ENCODE measurements at places on chromosomes 16 and 17.

DNA sequence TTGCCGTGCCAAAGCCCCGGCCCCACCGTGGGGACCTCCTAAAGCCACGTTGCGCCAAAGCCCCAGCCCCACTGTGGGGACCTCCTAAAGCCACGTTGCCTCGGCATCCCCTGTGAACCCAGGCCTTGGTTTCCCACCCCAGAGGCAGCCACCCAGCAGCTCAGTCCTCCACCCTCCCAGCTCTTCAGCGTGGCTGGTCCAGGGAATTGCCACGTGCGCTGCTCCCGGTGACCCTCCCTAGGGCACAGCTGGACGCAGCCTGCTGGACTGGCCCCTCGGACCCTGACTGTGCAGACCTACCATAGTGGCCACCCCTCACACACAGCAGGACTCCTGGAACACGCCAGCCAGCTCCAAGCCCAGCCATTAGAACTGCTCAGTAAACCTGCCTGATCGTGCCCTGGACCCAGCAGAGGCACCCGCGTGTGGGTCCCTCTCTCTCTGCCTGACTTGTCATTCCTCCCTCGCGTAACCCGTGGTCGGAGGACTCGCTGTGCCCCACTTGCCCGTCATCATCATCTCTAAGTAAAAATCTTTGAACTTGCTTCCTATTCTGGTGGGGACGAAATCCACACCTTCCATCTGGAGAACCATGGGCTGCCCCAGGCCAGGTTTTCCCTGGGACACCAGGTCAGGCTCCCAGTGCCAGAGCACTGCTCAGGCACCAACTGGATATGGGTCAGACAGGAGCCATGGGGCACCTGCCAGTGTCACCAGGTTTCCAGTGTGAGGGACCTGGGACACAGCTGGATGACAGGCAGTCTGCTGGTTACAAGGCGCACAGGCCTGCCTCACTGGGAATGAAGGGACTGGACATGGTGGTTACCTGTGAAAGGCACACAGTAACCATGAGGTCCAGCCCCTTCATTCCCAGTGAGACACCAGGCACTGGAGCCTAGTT, 5.6 kb downstream of the CIAO3 start:
- no peak for DNase-seq

- no peak for DNase-seq
These were observed 4.8 kb downstream of the IL4R start for GRCh38 chr16:27318392-27319256.

DNA sequence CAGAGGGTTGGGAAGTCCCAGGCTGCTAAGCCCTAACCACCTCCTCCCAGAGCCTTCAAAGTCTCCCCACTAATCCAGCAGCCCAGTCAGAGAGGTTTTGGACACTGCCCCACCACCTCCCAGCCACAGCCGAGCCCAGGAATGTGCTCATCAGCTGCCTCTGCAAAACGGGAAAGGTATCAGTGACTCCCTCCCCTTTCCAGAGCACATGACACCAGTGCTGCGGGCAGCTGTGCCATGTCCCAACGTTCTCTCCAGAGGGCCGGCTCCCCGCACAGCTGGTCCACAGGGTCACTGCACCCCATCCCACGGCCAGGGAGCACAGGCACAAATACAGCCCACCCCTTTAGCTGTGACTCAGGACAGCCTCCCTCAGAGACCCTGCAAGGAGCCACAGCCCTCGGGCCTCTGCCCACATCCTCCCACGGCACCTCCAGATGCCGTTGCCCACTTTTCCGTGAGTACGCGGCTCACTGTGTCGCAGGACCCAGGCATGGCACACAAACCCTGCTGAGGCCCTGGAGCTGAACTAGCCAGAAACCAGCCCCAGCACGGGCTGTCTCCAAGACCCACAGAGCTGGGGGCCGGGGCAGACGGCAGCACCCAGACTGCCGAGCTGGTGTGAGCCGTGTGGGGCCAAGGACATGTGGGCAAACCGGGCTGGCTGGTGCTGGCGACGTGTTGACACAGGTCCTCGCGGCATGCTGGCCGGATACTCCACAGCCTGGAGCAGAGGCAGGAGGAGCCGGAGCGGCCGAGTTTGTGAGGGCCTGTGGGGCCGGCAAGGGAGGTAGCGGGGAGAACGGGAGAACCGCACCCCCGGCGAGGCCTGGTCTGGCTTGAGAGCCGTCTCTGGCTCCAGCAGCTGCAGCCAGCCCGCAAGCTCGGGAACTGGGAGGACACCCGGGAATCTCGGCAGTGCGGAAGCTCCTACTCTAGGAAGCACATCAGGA, 6.3 kb upstream of the PPP1R27 start:
- DNase-seq = no peak

DNA sequence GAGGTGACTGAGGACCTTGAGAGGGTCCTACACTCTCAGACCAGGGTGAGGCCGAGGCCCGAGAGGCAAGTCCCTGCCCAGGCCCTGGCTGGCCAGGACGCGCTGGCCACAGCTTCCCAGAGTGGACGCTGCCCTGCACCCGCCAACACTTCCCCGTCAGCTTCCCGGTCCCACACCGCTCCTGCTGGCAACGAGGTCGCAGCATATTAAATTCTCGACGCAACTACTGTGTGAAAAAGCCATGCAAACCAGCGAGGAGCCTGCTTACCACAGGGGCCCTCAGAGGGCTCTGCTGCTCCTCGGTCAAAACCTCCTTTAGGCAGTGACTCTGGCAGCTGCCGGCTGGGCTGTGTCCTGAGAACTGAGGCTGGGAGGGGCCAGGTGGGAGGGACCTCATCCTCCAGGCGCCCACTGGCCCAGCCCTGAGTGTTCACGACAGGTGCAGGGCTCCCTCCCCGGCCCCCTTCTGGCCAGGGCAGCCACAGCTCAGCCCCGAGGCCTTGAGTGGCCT, 2.1 kb upstream of the TEX19 start:
- no peak for DNase-seq

DNA sequence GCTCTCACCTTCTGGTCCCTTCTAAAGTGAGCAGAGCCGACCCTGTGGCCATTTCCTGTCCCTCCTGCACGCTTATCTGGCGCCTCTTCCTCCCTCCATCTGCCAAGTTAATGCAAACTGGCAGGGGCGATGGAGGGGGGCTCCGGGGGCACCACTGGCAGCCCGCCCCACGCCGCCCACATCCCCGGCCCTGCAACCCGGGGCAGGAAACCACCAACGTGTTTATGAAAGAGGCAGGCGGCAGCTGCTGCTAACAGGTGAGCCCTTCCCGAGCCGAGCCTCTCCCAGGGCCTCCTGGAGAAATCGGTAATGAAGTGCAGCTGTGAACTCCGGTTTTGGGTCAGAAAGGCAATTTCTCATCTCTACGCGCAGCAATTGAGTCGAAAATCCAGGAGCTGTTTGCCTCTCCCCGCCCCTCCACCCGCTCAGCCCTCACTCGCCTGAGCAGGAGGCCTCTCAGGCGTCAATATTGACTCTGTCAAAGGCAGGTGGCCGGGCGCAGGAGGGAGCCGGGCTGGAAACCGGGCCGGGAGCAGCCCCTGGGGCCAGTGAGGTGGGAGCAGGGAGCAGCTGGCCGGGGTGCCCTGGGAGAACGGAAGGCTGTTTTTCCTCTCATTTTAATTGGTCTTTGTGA, 164.4 kb upstream of the GSE1 start:
- DNase-seq = no peak

DNA sequence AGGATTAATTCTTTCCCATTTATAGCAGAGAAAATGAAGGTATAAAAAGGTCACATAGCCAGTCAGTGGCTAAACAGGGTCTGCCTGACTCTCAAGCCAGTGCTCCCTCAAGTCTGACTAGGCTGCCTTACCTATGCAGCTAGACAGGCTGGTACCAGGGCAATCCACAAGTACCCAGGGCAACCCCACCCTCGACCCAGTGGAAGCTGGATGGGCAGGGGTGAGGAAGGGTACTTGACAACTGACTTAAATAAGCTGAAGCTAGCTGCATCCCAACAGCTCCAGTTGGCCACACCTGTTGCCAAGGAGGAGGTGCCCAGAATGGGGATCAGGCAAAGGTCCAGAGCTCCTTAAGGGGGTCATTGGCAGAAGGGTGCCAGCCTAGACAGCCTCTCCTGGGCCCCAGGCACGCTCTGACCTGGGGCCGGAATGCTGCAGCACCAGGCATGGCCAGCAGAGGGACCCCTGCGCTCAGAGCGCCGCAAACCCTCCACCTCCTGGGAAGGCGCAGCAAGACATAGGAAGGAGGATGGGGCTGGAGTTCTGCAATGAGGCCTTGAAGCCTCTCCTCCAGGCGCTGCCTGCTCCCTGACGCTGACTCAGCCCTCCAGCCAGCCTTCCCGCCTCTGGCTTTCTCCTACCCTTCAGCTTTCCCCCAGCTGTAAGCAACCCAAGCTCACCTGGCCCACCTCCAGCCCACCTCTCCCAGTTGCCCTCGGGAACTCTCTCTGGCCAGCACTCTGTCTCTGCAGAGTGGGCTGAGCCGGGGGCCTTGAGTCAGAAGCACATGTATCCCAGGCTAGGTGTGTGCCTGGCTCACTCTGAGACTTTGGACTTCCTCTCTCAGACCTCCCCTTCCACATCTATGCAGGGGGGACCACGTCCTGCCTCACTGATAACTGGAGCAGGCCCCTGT, 28.8 kb downstream of the MPP2 start:
- peak; percentile 60 for DNase-seq

DNA sequence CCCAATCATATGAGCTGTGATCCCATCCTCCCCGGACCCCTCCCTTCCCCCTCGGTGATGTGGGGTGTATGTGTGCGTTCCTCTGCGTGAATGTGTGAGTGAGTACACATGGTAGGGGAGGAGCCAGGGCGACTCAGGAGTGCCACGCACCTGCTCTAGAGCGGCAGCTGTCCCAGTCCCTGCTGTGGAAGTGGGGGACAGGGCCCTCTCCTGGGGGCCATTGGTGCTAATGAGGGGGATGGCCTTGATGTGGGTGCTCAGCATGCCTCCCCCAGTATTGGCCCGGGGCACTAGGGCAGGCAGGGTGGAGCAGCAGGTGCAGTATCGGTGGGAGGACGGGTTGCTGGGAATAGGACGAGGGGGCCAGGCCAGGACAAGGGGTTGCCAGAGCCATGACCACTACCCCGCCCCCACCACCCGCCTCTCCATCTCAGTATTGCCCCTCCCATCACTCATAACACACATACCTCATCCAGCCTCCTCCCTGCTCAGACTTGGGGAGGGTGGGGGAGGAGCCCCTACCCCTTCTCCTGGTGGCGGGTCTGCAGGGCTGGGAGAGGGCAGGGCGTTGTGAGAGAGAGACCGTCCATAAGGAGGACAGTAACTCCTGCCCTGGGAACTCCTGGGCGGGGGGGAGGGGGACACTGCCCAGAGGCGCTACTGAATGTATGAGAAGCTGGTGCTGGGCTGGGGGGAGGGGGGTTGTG, 8.5 kb downstream of the NR1D1 start:
- DNase-seq = no peak

- DNase-seq = peak; percentile 42
These were observed at the start of gene APPBP2 for GRCh38 chr17:60525685-60526514. Gene APPBP2 (minus strand): TSS chr17:60526242. CDS start chr17:60525931, 311 bp downstream.

GRCh38 chr17:6356562-6356961, 78.4 kb downstream of the AIPL1 start:
- no peak for DNase-seq

GRCh38 chr16:75317101-75317522, 65.7 kb upstream of the BCAR1 start:
- no peak for DNase-seq

GRCh38 chr17:8711291-8711690, 33.3 kb downstream of the CCDC42 start:
- DNase-seq = no peak

- DNase-seq = no peak
These were observed 15.6 kb downstream of the COL1A1 start for GRCh38 chr17:50185631-50186471.

GRCh38 chr17:48754500-48755261, 26.1 kb upstream of the HOXB13 start:
- no peak for DNase-seq

GRCh38 chr16:56399047-56399446, 26.3 kb downstream of the AMFR start:
- DNase-seq = no peak

DNA sequence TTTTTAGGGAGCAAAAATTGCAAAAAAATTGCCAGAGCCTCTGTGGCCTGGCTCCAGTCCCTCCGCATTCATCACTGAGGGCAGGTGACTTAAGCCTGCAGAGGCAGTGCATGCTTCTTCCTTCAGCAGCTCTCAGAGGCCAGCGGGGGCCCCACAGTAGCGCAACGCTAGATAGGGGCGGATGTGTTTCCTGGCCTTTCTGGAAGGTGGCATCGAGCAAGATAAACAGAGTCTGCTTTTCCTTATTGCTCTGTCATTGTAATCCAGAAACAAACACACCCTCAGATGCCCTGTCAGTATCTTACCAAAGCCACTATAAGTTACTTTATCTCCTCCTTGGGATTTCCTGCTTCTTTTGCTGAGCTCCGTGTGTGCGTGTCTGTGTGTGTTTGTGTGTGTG, 75.5 kb upstream of the IRX6 start:
- no peak for DNase-seq

DNA sequence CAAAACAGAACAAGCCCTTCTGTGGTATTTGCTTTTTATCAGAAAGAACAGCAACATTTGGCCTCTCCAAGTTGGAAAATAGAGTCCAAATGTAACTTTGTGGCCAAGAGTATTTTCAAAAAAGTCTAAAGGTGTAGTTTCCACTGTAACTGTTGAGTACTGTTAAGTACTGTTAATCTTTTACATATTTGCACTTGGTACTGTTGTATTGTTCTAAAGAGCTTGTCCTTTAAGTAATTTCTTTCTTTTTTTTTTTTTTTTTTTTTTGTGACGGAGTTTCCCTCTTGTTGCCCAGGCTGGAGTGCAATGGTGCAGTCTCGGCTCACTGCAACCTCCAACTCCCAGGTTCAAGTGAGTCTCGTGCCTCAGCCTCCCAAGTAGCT, 21.5 kb downstream of the LDAF1 start:
- no peak for DNase-seq

- DNase-seq = no peak
These were observed 4.3 kb upstream of the SLFN11 start for GRCh38 chr17:35377706-35378105.

DNA sequence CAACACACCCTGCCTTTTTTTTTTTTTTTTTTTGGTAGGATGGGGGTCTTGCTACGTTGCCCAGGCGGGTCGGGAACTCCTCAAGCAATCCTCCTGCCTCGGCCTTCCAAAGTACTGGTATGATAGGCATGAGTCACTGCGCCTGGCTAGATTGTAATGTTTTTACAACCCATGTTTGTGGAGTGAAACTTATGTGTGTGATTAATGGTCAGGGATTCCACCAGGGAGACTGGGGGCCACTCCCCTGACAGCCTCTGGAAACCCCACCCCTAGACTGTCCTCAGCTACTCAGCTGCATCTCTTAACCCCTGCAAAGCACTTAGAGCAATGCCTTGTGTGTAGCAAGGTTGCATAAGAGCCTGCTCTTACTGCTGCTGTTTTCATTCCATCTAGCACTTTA, 220.5 kb downstream of the PARN start:
- no peak for DNase-seq

GRCh38 chr16:85537795-85538401, 75.2 kb upstream of the GSE1 start:
- DNase-seq = no peak

GRCh38 chr17:38551121-38551520, 54.6 kb downstream of the SRCIN1 start:
- no peak for DNase-seq

GRCh38 chr17:8956465-8956902, 9.0 kb downstream of the PIK3R5 start:
- no peak for DNase-seq

Measured in stimulated activated CD8-positive, alpha-beta memory T cell treated with anti-CD3 and anti-CD28 coated beads, Interleukin-7, amount 100 ng/mL, for 24 hours (primary cell).